Astrocyte (in vitro differentiated cells and primary cell): ENCODE measurements at places on chromosomes 4 and X. TPM values are rescaled to one million over a fixed set of nuclear protein-coding genes. Genes with fewer than 3 reads are reported as not detected.

Gene CPLX1
- total RNA-seq: 0.41 and 1.9 TPM in 2 replicates

Gene IL9R
- 0.14 TPM in 1 of 2 replicates, not detected in the other for total RNA-seq

DNA sequence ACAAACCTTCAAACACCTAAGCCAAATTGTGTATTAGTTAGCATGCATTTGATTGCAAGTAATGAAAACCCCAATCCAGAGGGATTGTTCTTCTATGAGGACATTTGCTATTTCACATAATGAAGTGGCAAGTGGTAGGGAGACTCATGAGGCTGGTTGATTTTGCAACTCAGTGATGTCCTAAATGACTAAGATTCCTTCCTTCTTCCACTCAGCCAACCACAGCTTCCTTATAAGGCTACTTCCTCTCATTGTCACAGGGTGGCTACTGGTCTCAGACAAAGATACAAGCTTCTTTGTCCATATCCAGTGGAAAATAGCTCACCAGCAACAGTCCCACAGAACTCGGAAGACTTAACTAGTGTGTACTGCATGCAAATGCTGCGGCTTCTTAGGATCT, 5.3 kb upstream of the OTC start:
- H3K4me3 ChIP-seq: no peak overlapping the region
- H3K27ac ChIP-seq: no peak overlapping the region

DNA sequence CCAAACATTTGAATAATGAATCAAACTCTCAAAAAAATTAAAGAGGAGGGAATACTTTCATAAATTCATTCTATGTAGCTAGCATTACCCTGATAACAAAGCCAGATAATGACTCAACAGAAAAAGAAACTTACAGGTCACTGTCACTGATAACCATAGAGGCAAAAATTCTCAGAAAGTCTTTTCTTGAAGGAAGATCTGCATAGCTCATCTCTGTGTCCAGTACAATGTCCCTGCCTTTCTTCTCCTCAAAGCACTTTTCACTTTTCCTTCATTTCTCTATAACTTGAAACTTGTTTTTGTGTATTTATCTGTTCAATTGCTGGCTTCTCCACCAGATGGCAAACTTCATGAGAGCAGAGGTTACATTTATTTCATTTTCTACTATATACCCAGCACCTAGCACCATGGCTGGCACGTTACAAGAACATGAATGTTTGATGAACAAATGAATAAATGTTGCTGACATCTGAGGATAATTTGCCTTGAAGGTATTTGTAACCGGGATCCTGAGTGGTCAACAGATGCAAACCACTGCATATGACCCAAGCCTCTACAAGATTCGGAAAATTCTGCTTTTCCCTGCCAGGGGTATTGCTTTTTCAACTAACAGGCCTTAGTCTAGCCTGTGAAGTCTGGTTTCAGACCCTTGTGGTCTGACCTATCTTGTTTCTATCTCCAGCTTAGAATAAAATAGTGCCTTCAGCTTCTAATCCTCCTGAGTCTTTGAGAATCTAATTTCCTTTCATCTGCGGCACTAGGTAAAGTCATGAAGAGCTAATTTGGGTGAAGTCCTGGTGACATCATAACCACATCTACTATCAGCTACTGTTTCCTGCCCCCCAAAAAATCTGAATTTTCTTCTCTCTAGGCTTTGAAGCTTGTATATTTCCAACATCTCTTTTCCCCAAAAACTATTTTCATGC, 52.5 kb upstream of the ANTXR2 start:
- no peaks in the 10 kb centered on the region for H3K27me3 ChIP-seq
- H3K4me1 ChIP-seq: peaks cover 24% of the 10 kb centered on the region
- DNase-seq: peak; percentile 14
- no peaks in the 10 kb centered on the region for H3K36me3 ChIP-seq
- H3K27ac ChIP-seq: no peak overlapping the region

GRCh38 chr4:7426525-7427171, 8.1 kb downstream of the PSAPL1 start:
- no peaks in the 10 kb centered on the region for H3K27me3 ChIP-seq
- no peaks in the 10 kb centered on the region for H3K4me1 ChIP-seq
- DNase-seq: no peak
- H3K4me3 ChIP-seq: no peak overlapping the region
- no peak overlapping the region for H3K27ac ChIP-seq
- no peaks in the 10 kb centered on the region for H3K36me3 ChIP-seq

- H3K4me1 ChIP-seq: no peaks in the 10 kb centered on the region
- peak within 1 kb of the TSS; percentile 63 for H3K27ac ChIP-seq
- H3K27me3 ChIP-seq: no peaks in the 10 kb centered on the region
- H3K36me3 ChIP-seq: no peaks in the 10 kb centered on the region
These were observed at the start of gene ZRSR2 for GRCh38 chrX:15789979-15790768. Gene ZRSR2, plus strand, starts transcription at chrX:15790484. Its CDS starts 12 bp downstream, at chrX:15790496.

- DNase-seq: no peak
- H3K36me3 ChIP-seq: no peaks in the 10 kb centered on the region
- H3K4me1 ChIP-seq: no peaks in the 10 kb centered on the region
- no peak overlapping the region for H3K4me3 ChIP-seq
- no peak overlapping the region for H3K27ac ChIP-seq
- H3K27me3 ChIP-seq: no peaks in the 10 kb centered on the region
These were observed 10.6 kb upstream of the CTSO start for GRCh38 chr4:155964016-155964891.

DNA sequence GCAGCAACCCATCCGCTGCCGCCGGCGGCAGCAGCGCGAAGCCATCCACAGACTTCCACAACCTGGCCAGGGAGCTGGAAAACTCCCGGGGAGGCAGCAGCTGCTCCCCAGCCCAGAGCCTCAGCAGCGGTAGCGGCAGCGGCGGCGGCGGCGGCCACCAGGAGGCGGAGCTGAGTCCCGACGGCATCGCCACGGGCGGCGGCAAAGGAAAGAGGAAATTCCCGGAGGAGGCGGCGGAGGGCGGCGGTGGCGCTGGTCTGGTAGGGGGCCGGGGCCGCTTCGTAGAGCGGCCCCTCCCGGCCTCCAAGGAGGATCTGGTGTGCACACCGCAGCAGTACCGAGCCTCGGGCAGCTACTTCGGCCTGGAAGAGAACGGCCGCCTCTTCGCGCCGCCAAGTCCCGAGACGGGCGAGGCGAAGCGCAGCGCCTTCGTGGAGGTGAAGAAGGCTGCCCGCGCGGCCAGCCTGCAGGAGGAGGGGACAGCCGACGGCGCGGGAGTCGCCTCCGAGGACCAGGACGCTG, 4.9 kb downstream of the PRDM8 start:
- H3K4me1 ChIP-seq: peaks cover 10% of the 10 kb centered on the region
- peak; percentile 58 for DNase-seq
- H3K27me3 ChIP-seq: peaks cover 26% of the 10 kb centered on the region
- peak overlapping the region; percentile 57 for H3K27ac ChIP-seq

- peaks cover 13% of the 10 kb centered on the region for H3K36me3 ChIP-seq
- H3K27me3 ChIP-seq: no peaks in the 10 kb centered on the region
- peak within 1 kb of the TSS; percentile 72 for H3K27ac ChIP-seq
- H3K4me1 ChIP-seq: peaks cover 14% of the 10 kb centered on the region
- peak; percentile 59 for DNase-seq
These were observed at the start of gene AADAT for GRCh38 chr4:170089668-170090351. Gene AADAT, minus strand, starts transcription at chr4:170089956. Its CDS starts 266 bp downstream, at chr4:170089690.

DNA sequence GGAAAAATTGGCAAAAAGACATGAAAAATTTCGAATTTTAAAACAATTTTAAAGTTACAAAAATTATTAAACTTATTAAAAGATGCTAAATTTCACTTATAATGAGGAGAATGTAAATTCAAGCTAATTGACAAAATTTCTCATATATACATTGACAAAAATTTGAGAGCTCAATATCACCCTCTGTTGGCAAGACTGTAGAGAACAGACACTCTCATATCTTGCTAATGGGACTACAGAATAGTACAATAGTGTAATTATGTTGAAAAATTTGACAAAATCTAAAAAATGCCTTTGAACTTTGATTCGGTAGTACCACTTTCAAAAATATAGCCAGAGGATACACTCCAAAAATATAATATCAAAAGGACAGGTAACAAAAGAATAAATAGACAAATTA, 29.8 kb downstream of the DCAF8L2 start:
- H3K36me3 ChIP-seq: no peaks in the 10 kb centered on the region
- H3K4me3 ChIP-seq: no peak overlapping the region
- H3K4me1 ChIP-seq: no peaks in the 10 kb centered on the region

DNA sequence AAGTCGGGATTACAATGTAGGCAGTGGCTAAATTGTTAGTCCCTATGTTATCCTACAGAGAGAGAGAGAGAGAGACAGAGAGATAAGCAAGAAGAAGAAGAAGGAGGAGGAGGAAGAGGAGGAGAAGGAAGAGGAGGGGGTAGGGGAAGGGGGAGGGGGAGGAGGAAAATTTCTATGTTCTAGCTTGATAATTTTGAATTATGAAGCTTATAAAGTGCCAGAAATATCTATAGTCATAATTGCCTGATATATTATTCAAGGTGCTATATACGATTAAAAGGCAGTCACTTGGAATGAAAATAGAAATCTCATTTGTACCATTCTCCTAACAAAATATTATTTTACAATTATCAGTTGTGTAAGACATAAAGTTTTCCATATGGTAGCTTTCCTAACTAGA, 122.4 kb upstream of the PRR32 start:
- DNase-seq: no peak
- no peak overlapping the region for H3K27ac ChIP-seq
- no peak overlapping the region for H3K4me3 ChIP-seq

- no peak overlapping the region for H3K4me3 ChIP-seq
- H3K4me1 ChIP-seq: no peaks in the 10 kb centered on the region
- no peaks in the 10 kb centered on the region for H3K36me3 ChIP-seq
- DNase-seq: no peak
- no peaks in the 10 kb centered on the region for H3K27me3 ChIP-seq
- no peak overlapping the region for H3K27ac ChIP-seq
These were observed 13.2 kb upstream of the PDE6B start for GRCh38 chr4:612052-612748.

- H3K4me1 ChIP-seq: no peaks in the 10 kb centered on the region
- H3K4me3 ChIP-seq: no peak overlapping the region
- H3K27me3 ChIP-seq: no peaks in the 10 kb centered on the region
- no peak for DNase-seq
These were observed 17.7 kb downstream of the CD99L2 start for GRCh38 chrX:150880808-150881165.

DNA sequence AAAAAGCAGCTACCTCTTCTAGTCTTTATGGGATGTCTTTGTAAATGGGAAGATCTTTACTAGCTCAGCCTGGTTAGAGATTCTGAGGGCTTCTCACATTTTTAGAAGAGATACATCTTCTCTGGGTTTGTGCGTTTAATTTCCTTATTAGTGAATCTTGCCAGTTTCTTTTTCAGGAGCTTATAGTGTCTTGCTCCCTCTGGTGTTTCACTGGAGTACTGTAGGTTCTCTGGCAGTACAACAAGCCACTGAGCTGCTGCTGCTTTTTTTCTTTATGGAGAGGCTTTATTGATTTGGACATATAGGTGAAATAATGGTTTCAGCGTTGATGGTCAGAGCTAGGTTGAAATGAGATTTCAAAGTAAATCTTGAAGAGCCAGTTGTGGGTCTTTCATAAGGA, 82.9 kb downstream of the LAS1L start:
- H3K4me1 ChIP-seq: no peaks in the 10 kb centered on the region
- no peak overlapping the region for H3K4me3 ChIP-seq
- no peak overlapping the region for H3K27ac ChIP-seq
- DNase-seq: no peak
- H3K36me3 ChIP-seq: no peaks in the 10 kb centered on the region

DNA sequence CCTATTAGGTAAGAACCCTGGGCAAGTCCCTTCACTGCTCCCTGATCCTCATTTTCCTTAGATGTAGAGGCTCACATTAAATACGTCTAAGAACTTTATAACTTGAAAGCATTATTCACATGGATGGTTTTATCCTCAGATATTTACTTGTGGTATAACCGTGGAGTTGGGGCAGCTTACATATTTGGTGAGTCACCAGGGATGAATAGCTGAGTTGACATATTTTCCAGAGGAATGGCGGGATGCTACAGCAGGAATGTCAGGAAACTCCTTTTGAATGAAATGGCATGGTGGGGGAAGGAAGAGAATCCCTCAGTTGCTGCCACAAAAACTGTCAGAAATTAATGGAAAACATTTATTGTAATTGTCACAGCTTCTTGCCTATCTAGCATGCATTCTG, 165.3 kb upstream of the RPS6KA3 start:
- H3K27me3 ChIP-seq: no peaks in the 10 kb centered on the region
- H3K27ac ChIP-seq: no peak overlapping the region
- no peak overlapping the region for H3K4me3 ChIP-seq
- H3K4me1 ChIP-seq: peaks cover 10% of the 10 kb centered on the region
- peak; percentile 81 for DNase-seq

GRCh38 chrX:817759-818300, 187.2 kb downstream of the SHOX start:
- H3K36me3 ChIP-seq: no peaks in the 10 kb centered on the region
- H3K4me3 ChIP-seq: no peak overlapping the region
- H3K27ac ChIP-seq: no peak overlapping the region

DNA sequence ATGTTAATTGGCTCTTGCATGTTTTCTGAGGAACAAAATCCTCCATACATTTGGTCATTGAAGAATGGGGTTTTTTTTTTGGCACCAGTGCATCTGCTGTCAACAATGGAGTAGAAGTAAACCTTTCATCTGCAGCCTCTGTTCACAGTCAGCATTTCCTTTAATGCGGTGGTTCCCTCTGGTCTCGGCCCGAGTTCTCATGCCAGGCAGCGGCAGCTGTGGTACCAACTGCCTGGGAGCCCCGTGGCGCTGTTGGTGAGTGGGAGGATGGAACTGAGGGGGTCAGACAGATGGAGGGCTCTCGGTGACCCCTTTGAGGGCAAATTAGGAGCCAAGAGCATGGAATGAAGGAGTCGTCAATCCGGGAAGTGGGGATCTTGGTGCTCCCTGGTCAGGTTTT, 114.7 kb downstream of the AFF1 start:
- DNase-seq: no peak
- H3K27me3 ChIP-seq: no peaks in the 10 kb centered on the region
- no peaks in the 10 kb centered on the region for H3K4me1 ChIP-seq

GRCh38 chr4:46986922-46987638, 6.3 kb downstream of the GABRA4 start:
- DNase-seq: no peak
- H3K4me3 ChIP-seq: no peak overlapping the region
- no peaks in the 10 kb centered on the region for H3K36me3 ChIP-seq
- H3K27ac ChIP-seq: no peak overlapping the region
- H3K4me1 ChIP-seq: no peaks in the 10 kb centered on the region

GRCh38 chr4:69830560-69831269, 29.2 kb downstream of the SULT1E1 start:
- H3K36me3 ChIP-seq: no peaks in the 10 kb centered on the region
- DNase-seq: peak; percentile 6
- no peaks in the 10 kb centered on the region for H3K27me3 ChIP-seq
- no peak overlapping the region for H3K27ac ChIP-seq
- H3K4me3 ChIP-seq: no peak overlapping the region

GRCh38 chr4:5882947-5883346, 9.9 kb downstream of the CRMP1 start:
- DNase-seq: no peak
- no peak overlapping the region for H3K27ac ChIP-seq
- peaks cover 13% of the 10 kb centered on the region for H3K27me3 ChIP-seq
- no peak overlapping the region for H3K4me3 ChIP-seq

GRCh38 chr4:141659539-141659938, 23.2 kb downstream of the IL15 start:
- H3K4me1 ChIP-seq: no peaks in the 10 kb centered on the region
- DNase-seq: no peak
- H3K27me3 ChIP-seq: no peaks in the 10 kb centered on the region
- no peak overlapping the region for H3K27ac ChIP-seq

GRCh38 chr4:153651587-153651986, 32.5 kb upstream of the TLR2 start:
- no peak overlapping the region for H3K4me3 ChIP-seq
- no peak overlapping the region for H3K27ac ChIP-seq
- H3K27me3 ChIP-seq: no peaks in the 10 kb centered on the region
- H3K4me1 ChIP-seq: peaks cover 4% of the 10 kb centered on the region
- no peaks in the 10 kb centered on the region for H3K36me3 ChIP-seq
